Stimulated activated memory B cell treated with anti-CD40 and anti-IgM and Interleukin-4, amounts not matched to agents 10 μg/mL and 1 μg/mL and 100 μg/mL, for 72 hours (primary cell): ENCODE measurements at places on chromosomes 7 and 10.

- no peak for ATAC-seq
Observed at GRCh38 chr10:77118603-77119282, 518.9 kb downstream of the KCNMA1 start.

DNA sequence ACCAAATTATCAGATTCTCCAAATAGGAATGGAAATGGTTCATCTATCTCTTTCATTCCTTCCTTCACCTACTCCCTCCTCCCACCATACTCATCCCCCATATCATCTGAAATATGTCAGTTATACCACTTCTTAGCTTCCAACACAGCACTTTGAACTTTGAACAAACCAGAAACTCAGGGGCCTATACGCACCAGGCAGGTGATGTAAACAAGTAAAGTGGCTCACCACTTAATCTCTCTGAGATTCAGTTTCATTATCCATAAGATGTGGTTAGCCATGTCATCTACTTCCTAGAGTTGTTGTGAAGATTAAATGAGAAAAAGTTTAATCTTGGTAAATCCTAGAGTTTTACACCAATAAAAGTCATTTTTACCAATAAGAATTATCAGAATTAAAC, 65.9 kb upstream of the LRRN3 start:
- peak; percentile 47 for ATAC-seq

DNA sequence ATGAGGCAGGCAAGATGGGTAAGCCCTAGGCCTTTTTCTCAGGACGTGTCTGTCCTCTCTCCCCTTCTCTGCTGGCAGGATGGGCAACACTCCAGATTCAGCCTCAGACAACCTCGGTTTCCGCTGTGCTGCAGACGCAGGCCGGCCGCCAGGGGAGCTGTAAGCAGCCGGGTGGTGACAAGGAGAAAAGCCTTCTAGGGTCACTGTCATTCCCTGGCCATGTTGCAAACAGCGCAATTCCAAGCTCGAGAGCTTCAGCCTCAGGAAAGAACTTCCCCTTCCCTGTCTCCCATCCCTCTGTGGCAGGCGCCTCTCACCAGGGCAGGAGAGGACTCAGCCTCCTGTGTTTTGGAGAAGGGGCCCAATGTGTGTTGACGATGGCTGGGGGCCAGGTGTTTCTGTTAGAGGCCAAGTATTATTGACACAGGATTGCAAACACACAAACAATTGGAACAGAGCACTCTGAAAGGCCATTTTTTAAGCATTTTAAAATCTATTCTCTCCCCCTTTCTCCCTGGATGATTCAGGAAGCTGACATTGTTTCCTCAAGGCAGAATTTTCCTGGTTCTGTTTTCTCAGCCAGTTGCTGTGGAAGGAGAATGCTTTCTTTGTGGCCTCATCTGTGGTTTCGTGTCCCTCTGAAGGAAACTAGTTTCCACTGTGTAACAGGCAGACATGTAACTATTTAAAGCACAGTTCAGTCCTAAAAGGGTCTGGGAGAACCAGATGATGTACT, 13.1 kb downstream of the PHKG1 start:
- ATAC-seq = no peak

DNA sequence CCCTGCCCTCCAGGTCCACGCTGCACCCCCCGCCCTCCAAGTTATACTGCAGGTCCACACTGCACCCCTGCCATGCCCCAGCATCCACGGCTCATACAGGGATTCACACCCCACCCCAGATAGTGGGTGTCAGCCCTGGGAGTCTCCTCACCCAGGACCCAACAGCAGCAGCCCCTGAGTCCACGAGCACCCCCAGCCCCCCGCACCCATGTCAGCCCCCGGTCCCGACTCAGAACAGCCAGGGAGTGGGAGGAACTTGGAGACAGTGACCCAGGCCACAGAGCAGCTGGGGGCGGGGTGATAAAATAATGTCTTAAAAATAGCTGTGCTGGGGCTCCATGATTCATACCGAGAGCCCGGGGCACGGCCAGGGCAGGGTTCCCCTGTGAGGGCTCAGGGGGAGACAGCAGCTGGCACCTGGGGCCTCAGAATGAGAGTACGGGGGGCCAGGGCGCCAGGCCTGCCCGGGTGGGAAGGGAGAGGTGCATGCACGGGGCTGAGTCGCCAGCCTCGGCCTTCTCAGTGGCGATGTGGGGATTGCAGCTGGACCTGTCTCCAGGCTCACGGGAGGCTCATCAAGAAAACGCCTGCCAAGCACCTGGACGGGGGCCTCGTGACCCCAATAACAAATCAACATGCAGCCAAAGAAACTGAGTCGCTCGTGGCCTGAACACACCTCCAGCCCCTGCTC, 29.8 kb downstream of the ADAP1 start:
- ATAC-seq = peak; percentile 76
